Ascending aorta (tissue), 2 donors: ENCODE measurements at places on chromosomes 2 and 18. TPM values are rescaled to one million over a fixed set of nuclear protein-coding genes. Genes with fewer than 3 reads are reported as not detected.

The COL5A2 gene
- 64.2 TPM for total RNA-seq

The NEU2 gene
- total RNA-seq: not detected

DNA sequence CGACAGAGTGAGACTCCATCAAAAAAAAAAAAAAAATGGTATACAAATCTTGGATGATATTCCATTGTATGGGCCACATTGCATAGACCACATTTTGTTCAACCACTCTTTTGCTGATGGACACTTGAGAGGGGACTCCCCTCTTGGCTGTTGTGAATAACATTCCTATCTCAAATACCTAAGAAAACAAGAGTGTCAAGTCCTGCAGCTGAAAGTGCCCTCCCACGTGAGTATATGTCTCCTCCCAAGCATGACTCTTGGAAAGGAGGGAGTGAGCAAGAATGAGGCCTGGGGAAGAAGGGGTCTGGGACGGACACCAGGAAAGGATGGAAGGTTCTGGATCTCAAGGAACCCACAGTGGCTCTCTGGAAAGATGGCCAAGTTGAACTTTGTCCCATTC lies 36.0 kb upstream of the NPAS2 start:
- no peaks in the 10 kb centered on the region for H3K36me3 ChIP-seq
- no peak overlapping the region for H3K27ac ChIP-seq
- H3K4me1 ChIP-seq: peaks cover 6% of the 10 kb centered on the region
- H3K4me3 ChIP-seq: no peak overlapping the region
- DNase-seq: no peak

DNA sequence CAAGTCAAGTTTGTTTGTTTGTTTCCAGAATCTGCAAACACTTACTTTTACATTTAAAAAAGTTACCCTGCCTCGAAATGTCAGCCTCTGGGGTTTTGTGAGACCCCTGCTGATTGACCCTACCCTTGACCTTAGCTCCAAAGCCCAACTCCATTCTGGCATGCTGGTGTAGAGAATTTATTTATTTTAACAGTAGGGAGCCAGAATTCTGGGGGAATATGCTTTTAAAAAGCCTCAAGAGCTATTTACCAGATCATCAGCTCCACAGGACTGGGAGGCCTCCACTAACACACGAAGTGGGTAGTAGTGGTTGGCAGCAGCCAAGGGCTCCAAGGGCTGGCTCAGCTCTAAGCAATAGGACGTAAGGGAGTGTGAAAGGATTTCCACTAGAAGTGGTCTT lies 23.2 kb upstream of the GREB1L start:
- no peaks in the 10 kb centered on the region for H3K4me1 ChIP-seq
- no peaks in the 10 kb centered on the region for H3K36me3 ChIP-seq
- DNase-seq: no peak
- H3K27ac ChIP-seq: no peak overlapping the region

DNA sequence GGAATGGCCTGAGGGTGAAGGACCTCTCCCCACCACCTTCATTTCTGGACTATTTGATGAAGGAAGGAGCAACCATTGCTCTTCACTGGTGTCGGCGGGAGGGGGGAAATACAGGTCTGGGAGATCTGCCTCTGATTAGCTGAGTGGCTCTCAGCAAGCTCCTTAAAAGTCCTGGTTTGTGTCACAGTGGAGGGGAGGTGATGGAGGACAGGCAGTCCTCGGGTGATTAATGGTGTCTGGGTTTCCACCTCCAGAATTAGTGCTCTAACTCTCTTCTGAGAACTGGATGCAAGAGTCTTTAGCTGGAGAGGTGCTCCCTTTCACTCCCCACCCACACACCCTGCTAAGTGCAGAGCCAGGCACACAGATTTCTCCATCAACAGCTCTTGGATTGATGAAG lies 83.2 kb downstream of the TTC32 start:
- no peaks in the 10 kb centered on the region for H3K27me3 ChIP-seq
- no peak for DNase-seq
- H3K4me1 ChIP-seq: peaks cover 12% of the 10 kb centered on the region
- H3K27ac ChIP-seq: peak overlapping the region; percentile 6
- H3K4me3 ChIP-seq: no peak overlapping the region
- H3K36me3 ChIP-seq: no peaks in the 10 kb centered on the region

The ANKRD30BL gene
- not detected for total RNA-seq

The LONRF2 gene
- total RNA-seq: 7.6 TPM

The FRZB gene
- 42.5 TPM for total RNA-seq

DNA sequence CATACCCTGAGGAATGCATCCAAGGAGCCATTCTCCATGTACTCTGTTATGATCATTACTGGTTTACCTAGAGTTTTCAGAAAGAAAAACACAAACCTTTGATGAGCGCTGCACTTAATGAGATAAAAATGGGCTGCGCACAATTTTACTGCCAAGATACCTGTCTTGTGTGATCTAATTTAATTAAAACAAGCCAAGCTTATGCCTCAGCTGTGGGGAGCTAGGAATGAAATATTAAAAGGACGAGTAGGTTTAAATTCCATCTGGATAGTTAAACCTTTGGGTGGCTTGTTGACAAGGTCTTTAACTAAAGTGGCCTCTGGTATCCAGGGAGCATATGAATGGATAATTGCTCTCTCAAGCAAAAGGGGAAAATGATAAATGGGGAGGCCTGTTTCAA lies 135.0 kb downstream of the EPHA4 start:
- no peak overlapping the region for H3K4me3 ChIP-seq
- DNase-seq: no peak
- H3K36me3 ChIP-seq: peaks cover 19% of the 10 kb centered on the region
- H3K27ac ChIP-seq: no peak overlapping the region
- no peaks in the 10 kb centered on the region for H3K4me1 ChIP-seq

DNA sequence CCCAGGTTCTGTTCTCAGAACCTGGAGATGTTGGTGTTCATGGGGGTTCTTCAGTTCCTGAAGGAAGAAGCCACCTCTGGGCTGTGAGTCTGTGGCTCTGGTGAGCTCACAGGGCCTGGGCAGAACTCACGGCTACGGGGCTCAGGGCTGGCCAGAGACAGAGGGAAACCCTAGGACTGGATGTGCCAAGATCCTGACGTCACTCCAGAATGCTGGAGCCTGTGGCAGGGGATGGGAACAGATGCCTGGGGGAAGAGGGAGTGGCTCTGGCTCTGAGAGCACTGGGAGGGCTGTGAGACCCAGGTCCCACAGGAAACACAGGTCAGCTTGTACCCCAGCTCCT lies at the start of gene OTOF:
OTOF (minus strand) TSS at position 214 of the 343 bp plus-strand sequence.
- no peaks in the 10 kb centered on the region for H3K36me3 ChIP-seq
- no peak for DNase-seq
- no peaks in the 10 kb centered on the region for H3K27me3 ChIP-seq
- no peak within 1 kb of the TSS for H3K4me3 ChIP-seq

GRCh38 chr2:100411841-100412292 lies 5.6 kb downstream of the CHST10 start:
- H3K27me3 ChIP-seq: no peaks in the 10 kb centered on the region
- DNase-seq: no peak
- no peak overlapping the region for H3K27ac ChIP-seq

The FMNL2 gene
- 12.0 TPM for total RNA-seq

DNA sequence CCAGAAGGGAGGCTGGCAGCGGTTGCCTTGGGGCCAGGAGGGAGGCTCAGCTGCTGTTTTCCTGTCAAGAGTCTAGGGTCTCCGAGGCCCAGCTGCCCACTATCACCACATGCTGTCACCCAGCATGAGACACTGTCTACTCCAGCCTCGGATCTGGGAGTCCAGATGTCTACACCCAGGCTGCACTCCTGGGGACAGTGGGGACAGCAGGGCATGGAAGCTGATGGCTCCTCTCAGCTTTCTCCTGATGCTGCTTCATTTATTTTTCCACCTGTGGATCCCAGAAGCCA lies 134.0 kb downstream of the PTGR3 start:
- no peaks in the 10 kb centered on the region for H3K36me3 ChIP-seq
- no peaks in the 10 kb centered on the region for H3K4me1 ChIP-seq
- H3K27ac ChIP-seq: no peak overlapping the region
- no peak overlapping the region for H3K4me3 ChIP-seq
- no peaks in the 10 kb centered on the region for H3K27me3 ChIP-seq

DNA sequence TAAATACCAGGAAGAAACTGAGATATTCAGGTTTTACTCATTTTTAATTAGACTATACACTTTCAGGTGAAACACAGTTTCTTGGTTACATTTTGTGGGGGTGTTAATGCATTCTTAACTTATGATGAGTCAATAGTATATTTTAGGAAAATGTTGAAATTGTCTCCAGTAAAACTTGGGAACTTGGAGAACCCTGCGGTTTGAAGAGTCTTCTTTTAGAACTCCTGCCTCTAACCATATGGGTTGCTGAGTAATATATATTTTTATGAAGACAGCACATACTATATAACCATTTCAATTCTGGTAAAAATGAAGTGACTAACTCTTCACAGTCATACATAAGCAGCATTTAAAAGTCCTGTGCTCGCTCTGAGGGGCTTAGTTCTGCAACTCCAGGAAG lies 308.2 kb upstream of the LRATD1 start:
- no peak for DNase-seq
- no peak overlapping the region for H3K27ac ChIP-seq
- H3K27me3 ChIP-seq: no peaks in the 10 kb centered on the region
- no peaks in the 10 kb centered on the region for H3K4me1 ChIP-seq

DNA sequence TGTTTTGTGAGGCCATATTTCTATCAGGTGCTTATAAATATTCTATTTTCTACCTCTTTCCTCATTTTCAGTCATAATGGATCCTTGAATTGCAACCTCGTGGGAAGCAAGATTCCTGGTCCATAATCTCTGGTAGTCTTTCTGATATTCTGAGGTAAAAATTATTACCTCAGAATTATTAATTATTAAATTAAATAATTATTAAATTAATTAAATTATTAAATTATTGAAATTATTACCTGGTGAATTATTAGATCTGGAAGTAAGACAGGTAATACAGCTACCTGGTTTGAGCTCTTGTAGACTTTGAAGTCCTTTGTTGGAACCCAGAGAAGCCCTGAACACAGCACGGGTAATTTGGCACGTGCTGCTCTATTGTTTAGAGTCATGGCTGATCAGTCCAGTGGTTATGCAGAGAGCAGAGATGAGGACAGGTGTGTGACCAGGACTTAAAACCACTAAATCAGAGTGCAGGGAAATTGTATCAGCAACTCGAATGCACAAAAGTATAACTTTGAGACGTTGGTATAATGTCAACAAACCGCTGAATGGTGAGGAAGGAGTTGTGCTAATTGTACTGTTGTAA lies 46.8 kb upstream of the PTPRM start:
- H3K27me3 ChIP-seq: no peaks in the 10 kb centered on the region
- no peaks in the 10 kb centered on the region for H3K36me3 ChIP-seq
- H3K27ac ChIP-seq: no peak overlapping the region
- DNase-seq: no peak
- H3K4me3 ChIP-seq: no peak overlapping the region

GRCh38 chr2:188978291-188979081 lies 4.3 kb downstream of the COL3A1 start:
- DNase-seq: no peak
- no peaks in the 10 kb centered on the region for H3K36me3 ChIP-seq
- H3K27me3 ChIP-seq: no peaks in the 10 kb centered on the region
- H3K27ac ChIP-seq: peak overlapping the region; percentile 85
